NCI-H1436 (cell line): ENCODE measurements at places on chromosomes 7 and 10.
A peak's percentile ranks its signal among the peaks of the same experiment; 100 is the strongest.

GRCh38 chr10:48511875-48512231, 93.0 kb downstream of the ARHGAP22 start:
- DNase-seq, result no peak

DNA sequence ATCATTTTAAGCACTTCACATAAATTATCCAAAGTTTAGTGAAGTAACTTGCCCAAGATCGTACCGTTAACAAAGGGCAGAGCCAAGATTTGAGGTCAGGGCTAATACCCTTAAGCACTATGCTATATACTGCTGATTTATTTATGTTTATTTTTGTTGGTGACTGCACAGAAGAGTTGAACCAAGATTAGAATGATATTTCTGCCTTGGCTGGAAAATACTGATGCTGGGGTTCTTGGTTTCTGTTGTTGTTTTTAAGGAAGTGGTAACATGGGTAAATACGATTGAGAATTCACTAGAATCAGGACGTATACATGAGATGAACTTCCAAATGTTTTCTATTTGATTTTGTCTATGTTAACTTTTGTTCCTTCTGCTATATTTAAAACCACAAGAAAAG, 9.3 kb downstream of the ADD3 start:
- no peak for DNase-seq

DNA sequence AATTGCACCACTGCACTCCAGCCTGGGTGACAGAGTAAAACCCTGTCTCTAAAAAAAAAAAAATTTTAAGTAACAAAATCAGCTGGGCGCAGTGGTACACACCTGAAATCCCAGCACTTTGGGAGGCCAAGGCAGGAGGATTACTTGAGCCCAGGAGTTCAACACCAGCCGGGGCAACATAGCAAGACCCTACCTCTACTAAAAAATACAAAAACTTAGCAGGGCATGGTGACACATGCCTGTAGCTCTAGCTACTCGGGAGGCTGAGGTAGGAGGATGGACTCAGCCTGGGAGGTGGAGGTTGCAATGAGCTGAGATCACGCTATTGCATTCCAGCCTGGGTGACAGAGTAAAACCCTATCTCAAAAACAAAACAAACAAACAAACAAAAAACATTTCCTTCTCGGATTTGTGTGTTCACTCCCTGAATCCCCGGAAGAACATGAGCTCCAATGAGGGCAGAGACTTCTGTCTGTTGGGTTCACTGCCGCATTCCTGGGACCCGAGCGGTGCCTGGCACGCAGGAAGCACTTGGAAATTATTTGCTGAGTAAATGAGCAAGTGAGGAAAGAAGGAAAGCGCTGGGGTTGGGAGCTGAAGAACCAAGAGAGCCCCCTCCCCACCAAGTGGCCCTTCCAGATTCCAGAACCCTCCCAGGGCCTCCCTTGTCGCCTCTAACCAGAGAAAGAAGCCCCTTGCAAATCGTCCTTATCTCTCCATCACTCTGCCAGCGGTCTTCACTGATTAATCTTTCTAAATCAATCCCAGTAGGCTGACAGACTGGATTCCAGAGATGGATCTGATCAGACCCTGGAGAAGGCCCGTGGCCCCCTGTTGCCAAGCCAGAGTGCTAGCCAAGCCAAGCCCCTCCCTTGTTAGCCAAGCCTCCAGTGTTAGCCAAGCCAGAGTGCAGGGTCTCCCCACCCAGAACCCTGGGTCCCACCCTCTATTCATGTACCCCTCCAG, 6.2 kb downstream of the TNRC18 start:
- no peak for DNase-seq

- peak; percentile 49 for DNase-seq
Observed at GRCh38 chr10:100020142-100020885, 10.6 kb upstream of the DNMBP start.

- no peak for DNase-seq
Observed at GRCh38 chr10:124266468-124267230, 152.1 kb downstream of the OAT start.
